Chondrocyte (in vitro differentiated cells): ENCODE measurements at places on chromosomes 7 and 10. TPM values are rescaled to one million over a fixed set of nuclear protein-coding genes. Genes with fewer than 3 reads are reported as not detected.
A peak's percentile ranks its signal among the peaks of the same experiment; 100 is the strongest.

The DYDC2 gene
- total RNA-seq, result not detected in 3 replicates

The OIT3 gene
- 0.17 to 0.36 TPM (median 0.34 TPM) in 3 replicates for total RNA-seq

- no peaks in the 10 kb centered on the region for H3K4me1 ChIP-seq
- no peak for DNase-seq
- H3K27ac ChIP-seq, result no peak overlapping the region
- peaks cover 34% of the 10 kb centered on the region for H3K27me3 ChIP-seq
Observed at GRCh38 chr10:132987671-132988571, 45.6 kb upstream of the CFAP46 start.

The EZH2 gene
- 10.6 to 11.0 TPM (median 10.6 TPM) in 3 replicates for total RNA-seq

DNA sequence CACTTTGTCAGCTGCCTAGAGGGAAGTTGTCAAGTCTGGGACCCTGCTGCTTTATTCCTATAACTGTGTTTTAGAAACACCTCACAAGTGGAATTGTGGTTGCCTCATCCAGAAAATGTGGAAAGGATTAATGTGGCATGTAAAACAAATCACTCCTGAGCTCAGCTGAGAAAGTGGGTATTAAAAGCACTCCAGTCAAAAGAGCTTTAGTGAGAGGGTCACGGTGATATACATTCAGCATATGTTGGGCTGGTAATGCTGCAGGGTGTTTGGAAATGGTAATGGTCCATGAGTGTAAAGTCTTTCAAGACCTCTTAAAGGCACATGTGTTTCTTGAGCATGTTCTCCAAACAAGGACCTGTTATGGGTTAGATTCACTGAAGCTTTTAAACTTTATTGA is 318.2 kb upstream of the MEOX2 start:
- no peak for DNase-seq
- no peaks in the 10 kb centered on the region for H3K36me3 ChIP-seq
- H3K27me3 ChIP-seq, result no peaks in the 10 kb centered on the region
- H3K4me1 ChIP-seq, result no peaks in the 10 kb centered on the region

- no peaks in the 10 kb centered on the region for H3K27me3 ChIP-seq
- H3K4me1 ChIP-seq, result no peaks in the 10 kb centered on the region
- no peak for DNase-seq
- H3K4me3 ChIP-seq, result no peak overlapping the region
- H3K27ac ChIP-seq, result no peak overlapping the region
Observed at GRCh38 chr10:130708465-130709070, 572.4 kb downstream of the GLRX3 start.

GRCh38 chr10:114043532-114044246 is at the start of gene ADRB1:
Gene ADRB1, plus strand, starts transcription at chr10:114043866. Its CDS starts 267 bp downstream, at chr10:114044133.
- H3K4me1 ChIP-seq, result peaks cover 13% of the 10 kb centered on the region
- H3K27ac ChIP-seq, result no peak within 1 kb of the TSS
- H3K36me3 ChIP-seq, result no peaks in the 10 kb centered on the region
- DNase-seq, result peak; percentile 92
- peak within 1 kb of the TSS; percentile 79 for H3K4me3 ChIP-seq
- H3K27me3 ChIP-seq, result peaks cover 15% of the 10 kb centered on the region

DNA sequence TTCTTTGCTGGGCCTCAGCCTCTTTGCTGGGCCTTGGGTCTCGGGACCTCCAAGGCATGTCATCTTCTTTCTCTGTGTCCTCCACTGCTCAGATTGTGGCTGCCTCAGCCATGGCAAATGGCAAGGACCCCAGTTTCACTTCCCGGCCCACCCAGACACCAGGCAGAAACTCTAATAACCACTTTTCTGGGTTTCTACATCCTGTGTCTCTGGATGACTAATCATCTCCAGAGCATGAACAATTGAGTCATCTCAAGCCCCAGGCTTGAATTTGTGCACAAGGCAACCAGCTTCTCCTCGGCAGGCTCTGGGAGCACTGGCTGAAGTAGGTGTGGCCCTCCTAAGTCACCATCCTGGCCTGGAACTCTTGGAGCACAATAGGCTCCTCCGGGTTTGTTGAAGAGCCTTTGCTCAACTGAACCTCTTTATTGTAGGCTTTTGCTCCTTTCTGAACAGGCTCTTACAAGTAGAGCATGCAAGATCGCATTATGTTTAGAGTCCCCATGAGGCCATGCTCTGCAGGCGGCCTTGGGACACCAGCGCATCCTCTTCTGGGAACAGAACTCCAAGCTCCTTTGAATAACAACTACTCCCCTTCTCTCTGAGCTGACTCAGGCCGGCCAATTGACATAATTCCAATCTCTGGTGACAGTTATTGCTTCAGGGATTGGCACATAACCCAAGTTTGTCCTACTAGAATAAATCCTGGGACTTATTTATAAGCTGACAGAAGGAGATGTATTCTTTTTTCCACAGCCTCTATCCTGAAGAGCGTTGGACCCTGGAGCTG is 218.1 kb downstream of the WDR11 start:
- no peaks in the 10 kb centered on the region for H3K36me3 ChIP-seq
- DNase-seq, result no peak

GRCh38 chr7:139702313-139702731 is 75.5 kb downstream of the HIPK2 start:
- H3K27ac ChIP-seq, result peak overlapping the region; percentile 37
- H3K4me1 ChIP-seq, result peaks cover 29% of the 10 kb centered on the region
- no peak for DNase-seq
- no peaks in the 10 kb centered on the region for H3K27me3 ChIP-seq
- peaks cover 13% of the 10 kb centered on the region for H3K36me3 ChIP-seq
- H3K4me3 ChIP-seq, result no peak overlapping the region

- no peaks in the 10 kb centered on the region for H3K36me3 ChIP-seq
- no peak overlapping the region for H3K27ac ChIP-seq
- H3K4me3 ChIP-seq, result no peak overlapping the region
- DNase-seq, result no peak
Observed at GRCh38 chr7:17988858-17989257, 38.8 kb downstream of the PRPS1L1 start.

DNA sequence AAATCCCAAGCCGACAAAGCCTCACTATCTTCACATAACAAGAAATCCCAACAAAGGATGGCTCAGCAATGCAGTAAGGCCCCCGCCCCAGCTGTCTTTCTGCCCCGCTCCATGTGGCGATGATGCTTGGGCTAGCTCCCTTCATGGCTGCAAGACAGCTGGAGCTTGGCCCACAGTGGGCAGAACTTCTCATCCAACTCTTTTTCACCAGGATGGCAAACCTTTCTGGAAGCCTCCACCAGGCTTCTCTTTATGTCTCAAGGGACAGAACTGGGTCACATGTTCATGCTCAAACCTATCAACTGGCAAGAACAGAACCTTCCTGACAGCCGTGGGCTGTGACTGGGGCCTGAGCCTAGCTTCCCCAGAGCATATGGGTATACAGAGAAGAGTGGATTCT is 260.5 kb upstream of the MKLN1 start:
- no peak for DNase-seq
- peaks cover 12% of the 10 kb centered on the region for H3K4me1 ChIP-seq
- H3K27me3 ChIP-seq, result no peaks in the 10 kb centered on the region
- H3K4me3 ChIP-seq, result no peak overlapping the region
- H3K36me3 ChIP-seq, result no peaks in the 10 kb centered on the region

DNA sequence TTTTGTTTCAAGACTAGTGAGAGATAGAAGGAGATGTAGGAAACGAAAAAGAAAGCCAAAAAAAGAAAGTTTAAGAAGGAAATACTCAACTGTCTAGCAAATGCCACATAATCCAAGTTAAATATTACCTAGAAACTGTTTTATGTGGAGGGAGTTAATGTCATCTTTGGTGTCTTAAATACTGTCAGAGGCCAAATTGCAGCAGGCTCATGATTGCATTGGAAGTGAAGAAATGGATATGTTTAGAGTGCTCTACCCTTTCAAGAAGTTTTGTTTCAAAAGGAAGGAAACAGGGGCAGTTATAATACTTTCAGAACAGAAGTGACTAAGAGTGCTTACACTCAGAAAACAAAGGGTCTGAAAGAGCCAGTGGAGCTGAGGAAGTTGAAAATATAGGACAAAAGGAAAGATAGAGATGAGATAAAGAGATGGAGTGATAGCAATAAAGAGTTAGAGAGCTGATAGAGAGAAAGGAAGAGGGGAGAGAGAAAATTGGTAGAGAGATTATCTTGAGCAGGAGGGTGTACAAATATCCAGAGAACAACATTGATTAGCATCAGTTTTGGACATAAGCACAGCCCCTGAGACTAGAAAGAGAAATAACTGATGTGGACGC is 28.0 kb upstream of the GNAI1 start:
- H3K27ac ChIP-seq, result peak overlapping the region; percentile 49
- peaks cover 9% of the 10 kb centered on the region for H3K4me1 ChIP-seq
- DNase-seq, result no peak
- no peaks in the 10 kb centered on the region for H3K27me3 ChIP-seq

DNA sequence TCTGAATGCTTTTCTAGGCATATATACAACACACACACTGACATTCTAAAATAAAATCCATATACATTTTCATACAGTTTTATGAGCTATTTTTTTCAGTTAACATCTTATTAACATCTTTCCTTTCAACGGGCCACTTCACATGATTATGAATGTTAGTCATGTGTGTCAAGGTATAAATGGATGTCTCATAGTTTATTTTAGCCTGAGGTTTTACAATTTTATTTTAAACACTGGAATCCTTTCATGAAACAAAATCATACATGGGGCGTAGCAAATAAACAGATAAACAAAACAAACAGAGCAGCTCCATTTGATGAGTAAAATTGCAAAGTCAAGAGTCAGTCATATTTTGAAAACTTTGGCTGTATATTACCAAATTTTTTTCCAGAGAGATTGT is 120.1 kb upstream of the AOAH start:
- H3K27me3 ChIP-seq, result no peaks in the 10 kb centered on the region
- no peak overlapping the region for H3K27ac ChIP-seq
- H3K36me3 ChIP-seq, result peaks cover 6% of the 10 kb centered on the region
- DNase-seq, result no peak

The GDF2 gene
- not detected in 3 replicates for total RNA-seq

- H3K36me3 ChIP-seq, result no peaks in the 10 kb centered on the region
- no peaks in the 10 kb centered on the region for H3K27me3 ChIP-seq
- no peak overlapping the region for H3K4me3 ChIP-seq
- no peak overlapping the region for H3K27ac ChIP-seq
Observed at GRCh38 chr7:7498856-7499255, 36.8 kb downstream of the COL28A1 start.

The NUTM2E gene
- total RNA-seq, result 0.52 to 0.80 TPM (median 0.74 TPM) in 3 replicates
